Ovary (tissue), 10 donors: ENCODE measurements at places on chromosomes 1 and 21. TPM values are rescaled to one million over a fixed set of nuclear protein-coding genes. Genes with fewer than 3 reads are reported as not detected.

ECM1 gene
- total RNA-seq: 6.8 TPM

DNA sequence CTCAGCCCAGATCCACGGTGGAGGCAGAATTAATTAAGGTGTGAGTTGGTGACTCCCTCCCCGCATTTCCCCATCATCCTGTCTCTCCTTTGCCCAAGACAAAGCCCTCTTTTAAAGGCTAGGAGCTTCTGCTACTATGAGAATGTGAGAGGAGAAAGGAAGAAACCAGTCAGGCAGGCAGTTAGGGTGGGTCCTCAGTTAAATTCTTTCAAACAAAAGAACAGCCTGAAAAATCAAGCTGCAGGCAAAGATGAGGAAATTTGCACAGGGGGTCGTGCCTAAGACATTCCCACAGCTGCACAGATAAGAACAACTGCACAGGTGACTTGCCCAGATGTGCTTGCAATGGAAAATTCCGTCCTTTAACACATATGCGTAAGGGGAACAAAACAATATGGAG is 47.6 kb downstream of the SERTAD4 start:
- DNase-seq: no peak

DNAH14 gene
- 61.4 TPM for total RNA-seq

TEDDM1 gene
- not detected for total RNA-seq

- DNase-seq: no peak
These were observed 168.1 kb downstream of the DUSP10 start for GRCh38 chr1:221573756-221574155.

DNA sequence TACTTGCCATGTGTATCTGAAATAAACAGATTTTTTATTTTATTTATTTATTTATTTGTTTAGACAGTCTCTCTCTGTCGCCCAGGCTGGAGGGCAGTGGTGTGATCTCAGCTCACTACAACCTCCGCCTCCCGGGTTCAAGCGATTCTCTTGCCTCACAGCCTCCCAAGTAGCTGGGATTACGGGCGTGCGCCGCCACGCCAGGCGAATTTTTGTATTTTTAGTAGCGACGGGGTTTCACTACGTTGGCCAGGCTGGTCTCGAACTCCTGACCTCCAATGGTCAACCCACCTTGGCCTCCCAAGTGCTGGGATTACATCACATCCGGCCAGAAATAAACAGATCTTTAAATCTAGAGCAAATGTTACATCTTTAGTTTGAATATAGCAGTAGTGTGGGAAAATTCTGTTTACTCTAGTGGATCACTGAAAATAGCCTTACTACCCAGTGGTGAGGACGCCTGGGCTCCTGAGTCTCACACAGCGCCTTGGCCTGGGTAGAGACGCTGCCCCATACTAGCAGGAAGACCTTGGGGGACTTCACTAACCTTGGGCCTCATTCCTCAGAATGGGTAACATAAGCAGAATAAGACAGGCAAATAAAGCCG is 709 bp downstream of the GART start:
- no peak for DNase-seq

IVNS1ABP gene
- 63.0 TPM for total RNA-seq

DNA sequence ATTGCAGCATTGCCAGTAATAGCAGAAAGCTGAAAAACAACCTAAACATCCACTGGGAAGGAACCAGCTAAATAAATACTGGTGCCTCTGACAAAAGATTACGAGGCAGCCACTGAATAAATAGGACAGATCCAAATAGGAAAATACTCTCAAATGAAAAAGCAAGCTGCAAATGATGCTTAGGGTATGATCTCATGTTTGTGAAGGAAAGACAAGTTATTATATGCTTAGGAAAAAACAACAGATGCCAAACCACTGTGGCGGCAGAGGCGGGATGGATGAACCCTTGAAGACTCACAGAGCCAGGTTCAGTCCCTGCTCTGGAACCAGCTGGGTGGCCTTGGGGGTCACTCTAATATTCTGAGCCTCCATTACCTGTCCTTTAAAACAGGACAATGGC is 41.6 kb downstream of the MATN1 start:
- DNase-seq: no peak

RBM8A gene
- 115 TPM for total RNA-seq

VSIG8 gene
- total RNA-seq: not detected

DNA sequence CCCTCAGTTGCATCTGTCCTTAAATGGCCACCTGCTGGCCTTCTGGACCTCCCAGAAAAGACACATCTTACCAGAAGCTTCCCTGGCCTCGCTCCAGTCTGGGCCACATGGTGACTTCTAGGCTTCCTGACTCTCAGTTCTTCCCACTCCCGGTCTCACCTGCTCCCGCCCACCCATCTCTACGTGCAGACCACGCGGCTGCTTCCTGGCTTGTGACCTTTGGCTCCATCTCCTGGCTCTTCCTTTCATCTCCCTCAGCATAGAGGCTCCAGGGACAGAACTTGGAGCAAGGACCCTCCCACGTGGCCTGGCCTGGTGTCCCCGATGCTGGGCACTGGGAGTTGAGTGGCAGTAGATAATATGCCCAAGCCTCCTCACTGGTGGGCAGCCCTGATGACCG is 124.9 kb upstream of the IRF2BP2 start:
- DNase-seq: no peak

GCSAML gene
- total RNA-seq: 0.42 TPM

GRCh38 chr1:227917081-227917950 is 30.4 kb downstream of the WNT9A start:
- DNase-seq: no peak

GRCh38 chr21:36379251-36379650 is 5.9 kb upstream of the CHAF1B start:
- DNase-seq: no peak

- DNase-seq: no peak
These were observed 42.6 kb downstream of the DNM3 start for GRCh38 chr1:171883849-171884248.

GRCh38 chr1:59169703-59170102 is 127.2 kb upstream of the FGGY start:
- DNase-seq: no peak

DNA sequence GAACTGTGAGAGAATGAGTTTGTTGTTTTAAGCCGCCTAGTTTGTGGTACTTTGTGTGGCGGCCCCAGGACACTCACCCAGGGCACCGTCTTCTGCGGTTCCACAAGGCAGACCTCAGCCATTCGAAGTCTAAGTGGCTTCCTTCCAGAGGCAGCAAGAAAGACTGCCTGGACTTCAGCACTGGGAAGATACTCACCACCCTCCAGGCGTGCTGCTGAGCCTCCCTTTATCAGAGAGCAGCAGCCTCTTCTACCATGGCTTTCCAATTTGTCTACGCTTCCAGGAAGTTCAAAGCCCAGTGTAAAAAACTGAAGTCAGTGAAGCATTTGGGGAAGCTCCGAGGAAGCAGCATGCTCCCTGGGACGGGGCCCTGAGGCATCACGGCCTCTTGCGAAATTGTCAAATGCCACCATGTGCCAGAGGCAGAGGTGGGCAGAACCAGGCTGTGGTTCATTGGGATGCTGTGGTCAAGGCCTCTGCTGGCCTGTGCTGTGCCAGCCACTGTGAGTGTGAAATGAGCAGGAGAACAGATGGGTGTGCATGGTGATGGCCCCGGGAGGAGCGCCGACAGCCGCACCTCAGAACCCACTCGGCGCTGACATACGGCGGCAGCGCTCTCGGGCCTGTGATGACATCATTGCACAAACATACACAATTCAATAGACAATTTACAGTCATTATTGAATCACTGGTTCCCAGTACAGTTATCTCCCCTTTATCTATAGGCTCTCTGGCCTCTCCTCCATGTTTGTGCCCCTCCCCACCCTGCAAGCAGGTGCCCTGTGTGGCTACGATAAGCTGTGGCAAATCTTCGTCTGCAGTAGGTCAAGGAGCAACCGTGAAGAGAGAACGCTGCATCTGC is 110.4 kb downstream of the PDE9A start:
- DNase-seq: no peak

DNA sequence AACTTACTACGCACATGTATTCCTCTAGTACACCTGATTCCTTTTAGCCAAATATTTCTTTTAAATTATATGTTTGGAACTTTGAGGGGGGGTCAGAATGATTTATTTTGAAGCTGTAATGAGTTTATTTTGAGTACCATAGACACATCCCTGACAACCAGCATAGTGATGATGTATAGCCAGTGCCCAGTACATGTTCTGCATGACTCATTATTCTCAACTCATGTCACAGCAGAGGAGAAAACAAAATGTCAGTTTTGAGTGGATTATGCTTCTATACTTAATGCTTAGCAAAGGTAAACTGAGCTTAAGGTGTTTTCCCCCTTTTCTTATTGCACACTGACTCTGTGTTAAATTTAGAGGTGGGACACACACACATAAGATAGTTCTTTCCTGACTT is 22.4 kb upstream of the LEPR start:
- no peak for DNase-seq

DNA sequence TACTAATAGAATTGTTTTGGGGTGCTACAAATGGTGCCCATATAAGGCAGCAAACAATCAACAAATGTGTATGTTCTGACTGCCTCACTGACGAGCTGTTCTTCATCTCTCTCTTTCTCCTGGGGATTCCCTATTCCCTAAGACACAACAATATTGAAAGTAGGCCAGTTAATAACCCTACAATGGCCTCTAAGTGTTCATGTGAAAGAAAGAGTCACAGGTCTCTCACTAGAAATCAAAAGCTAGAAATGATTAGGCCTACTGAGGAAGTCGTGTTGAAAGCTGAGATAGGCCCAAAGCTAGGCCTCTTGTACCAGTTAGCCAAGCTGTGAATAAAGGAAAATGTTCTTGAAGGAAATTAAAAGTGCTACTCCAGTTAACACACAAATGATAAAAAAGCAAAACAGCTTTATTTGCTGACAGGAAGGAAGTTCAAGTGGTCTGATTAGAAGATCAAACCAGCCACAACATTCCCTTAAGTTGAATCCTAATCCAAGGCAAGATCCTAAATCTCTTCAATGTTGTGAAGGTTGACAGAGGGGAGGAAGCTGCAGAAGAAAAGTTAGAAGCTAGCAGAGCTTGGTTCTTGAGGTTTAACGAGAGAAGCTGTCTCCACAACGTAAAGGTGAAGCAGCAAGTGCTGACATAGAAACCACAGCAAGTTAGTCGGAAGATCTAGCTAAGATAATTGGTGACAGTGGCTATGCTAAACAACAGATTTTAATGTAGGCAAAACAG is 26.3 kb downstream of the ATP2B4 start:
- no peak for DNase-seq

GRCh38 chr1:216700779-216701178 is 22.4 kb downstream of the ESRRG start:
- DNase-seq: no peak

- no peak for DNase-seq
These were observed 85.6 kb upstream of the WNT4 start for GRCh38 chr1:22228505-22228911.

DNA sequence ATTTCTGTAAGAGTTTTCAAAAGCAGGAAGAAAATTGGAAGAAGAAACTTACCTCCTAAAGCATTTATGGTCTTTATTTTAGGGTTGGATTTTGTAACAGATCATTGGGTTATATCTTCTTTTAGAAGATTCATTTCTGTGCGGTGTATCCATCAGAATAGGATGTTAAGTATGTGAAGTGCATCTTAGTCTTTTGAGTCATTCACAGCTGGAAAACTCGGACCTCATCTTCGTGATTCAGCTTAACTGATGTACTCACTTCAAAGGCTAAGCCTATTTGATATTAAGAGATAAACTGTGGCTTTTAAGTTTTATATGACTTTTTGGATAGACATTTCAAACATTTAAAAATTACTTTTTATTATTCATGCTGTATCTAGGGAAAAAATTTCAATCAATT is 56.3 kb downstream of the GIPC2 start:
- DNase-seq: no peak

ETV3L gene
- not detected for total RNA-seq

DNA sequence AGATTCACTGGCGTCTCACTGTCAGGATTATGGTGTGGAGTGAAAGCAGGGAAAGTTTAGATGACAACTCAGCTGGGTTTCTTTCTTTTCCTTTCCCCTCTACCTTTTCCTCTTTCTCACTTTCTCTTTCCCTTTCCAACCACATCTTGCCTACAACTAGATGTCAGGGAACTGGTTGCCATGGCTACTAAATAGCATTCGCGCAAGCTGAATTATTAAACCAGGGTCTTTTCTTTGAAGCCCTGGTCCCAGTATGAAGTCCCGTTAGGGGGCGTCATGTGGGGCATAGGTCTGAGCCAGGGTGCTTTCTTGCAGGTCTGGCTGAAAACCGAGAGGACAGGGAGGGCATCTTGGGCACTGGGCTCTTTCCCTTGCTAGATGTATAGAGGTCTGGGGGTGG is 168.4 kb upstream of the CACNA1E start:
- no peak for DNase-seq

DEGS1 gene
- total RNA-seq: 41.4 TPM

DNA sequence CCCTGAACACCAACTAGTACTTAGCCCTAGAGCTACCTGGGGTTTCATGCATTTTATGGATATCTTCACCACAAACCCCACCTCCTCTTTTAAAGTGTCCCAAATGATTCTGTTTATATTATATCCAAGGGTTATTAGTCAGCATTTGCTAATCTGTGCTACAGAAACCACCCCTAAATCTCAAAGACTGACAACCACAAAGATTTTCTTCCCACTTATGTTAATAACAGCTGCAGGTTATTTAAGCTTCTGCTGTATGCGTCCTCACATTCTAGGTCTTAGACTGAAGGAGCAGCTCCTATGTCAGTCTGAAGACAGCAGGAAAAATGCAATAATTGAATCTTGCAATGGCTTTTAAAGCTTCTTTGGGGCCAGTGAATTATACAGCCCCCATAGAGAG is 11.2 kb upstream of the PHC2 start:
- no peak for DNase-seq

C4BPA gene
- total RNA-seq: 2.1 TPM

DNA sequence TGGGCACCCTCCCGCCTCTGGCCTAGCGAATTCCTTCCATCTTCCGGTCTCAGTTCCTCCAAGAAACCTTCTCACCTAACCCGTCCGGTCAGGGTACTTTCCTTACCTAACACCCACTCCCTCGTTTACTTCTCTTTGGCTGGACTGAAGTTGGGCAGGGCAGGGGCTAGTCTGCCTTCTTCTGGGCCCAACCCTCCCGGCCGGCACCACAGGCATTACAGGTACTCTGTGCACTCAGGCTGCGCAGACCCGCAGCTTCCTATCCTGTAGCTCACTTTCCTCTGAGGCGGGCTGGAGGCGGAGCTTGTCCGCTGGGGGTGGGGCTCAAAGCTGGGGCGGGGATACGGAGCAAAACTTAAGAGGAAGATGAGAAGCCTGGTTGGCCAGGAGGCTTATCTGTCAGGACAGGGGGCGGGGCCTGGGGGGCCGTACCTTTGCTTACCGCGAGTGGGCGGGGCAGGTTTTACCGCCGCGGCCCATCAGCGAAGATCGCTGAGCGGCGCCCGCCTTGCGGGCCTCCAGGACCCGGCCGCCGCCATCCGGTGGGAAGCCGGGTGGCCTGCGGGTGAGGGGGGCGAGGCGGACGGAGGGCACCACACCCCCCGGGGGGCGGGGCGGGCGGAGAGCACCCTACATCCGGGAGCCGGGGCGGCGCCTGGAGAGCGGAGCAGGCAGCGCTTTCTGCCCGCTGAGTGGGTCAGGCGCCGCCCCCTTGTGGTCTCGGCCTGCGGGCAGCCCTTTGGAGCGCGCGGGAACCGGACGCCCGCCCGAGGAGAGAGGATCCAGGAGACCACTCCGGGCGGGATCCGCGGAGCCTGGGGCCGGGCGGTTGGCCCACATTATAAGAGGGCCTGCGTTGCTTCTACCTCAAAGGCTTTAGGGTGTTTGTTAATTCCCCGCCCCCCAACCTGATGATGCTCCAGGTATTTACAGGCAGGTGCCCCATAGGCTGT is 31.9 kb downstream of the ZNF648 start:
- DNase-seq: peak; percentile 97

- DNase-seq: no peak
These were observed 724.5 kb downstream of the NCAM2 start for GRCh38 chr21:21722731-21723130.

- DNase-seq: no peak
These were observed 210.4 kb downstream of the HIVEP3 start for GRCh38 chr1:41708332-41708731.

GRCh38 chr1:72649991-72650390 is 367.7 kb upstream of the NEGR1 start:
- DNase-seq: no peak
